ENCODE measurements at places on chromosomes 5 and 9.

- DNase-seq: no peak
Measured at GRCh38 chr9:93088656-93089015, 7.4 kb upstream of the CARD19 start.

- no peak for DNase-seq
Measured at GRCh38 chr5:132272311-132273210, 15.1 kb downstream of the PDLIM4 start.

- no peak for DNase-seq
Measured at GRCh38 chr5:119280380-119280779, 75.4 kb upstream of the TNFAIP8 start.

DNA sequence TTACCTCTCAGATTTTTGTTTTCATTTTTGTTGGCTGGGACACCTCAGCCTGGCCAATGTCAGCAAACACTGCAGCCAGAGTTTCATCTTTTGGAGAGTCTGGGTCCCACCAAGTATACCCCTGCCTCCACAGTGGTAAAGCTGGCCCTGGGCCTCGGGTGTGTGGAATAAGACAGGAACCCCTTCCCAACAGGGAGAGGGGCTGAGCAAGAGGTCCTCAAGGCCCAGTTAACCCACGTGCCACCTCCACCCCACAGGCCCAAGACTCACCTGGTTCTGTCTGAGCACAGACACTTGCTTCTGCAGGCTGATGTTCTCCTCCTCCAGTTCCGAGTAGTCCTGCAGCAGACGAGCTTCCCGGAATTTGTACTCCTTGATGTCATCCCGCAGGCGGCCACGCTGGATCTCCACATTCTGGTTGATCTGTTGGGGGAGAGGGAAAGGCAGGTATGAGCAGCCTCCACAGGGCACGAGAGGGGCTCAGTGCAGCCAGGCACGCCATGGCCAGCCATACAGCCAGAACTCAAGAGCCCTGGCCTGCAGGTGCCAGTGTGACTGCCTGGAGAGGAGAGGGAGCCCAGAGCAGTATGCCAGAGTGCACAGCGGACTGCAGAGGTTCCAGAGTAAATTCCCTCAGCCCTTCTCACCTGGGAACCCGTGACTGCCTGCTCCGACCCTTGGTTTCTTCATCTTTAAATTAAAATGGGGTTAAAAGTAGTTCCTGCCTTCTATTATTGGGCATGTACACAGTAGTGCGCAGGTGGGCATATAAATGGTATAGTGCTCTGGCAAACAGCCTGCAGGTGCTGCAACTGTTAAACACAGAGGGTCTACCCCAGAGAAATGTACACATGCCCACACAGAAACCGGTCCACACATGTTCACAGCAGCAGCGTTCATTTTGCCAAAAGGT, 42.0 kb downstream of the BICD2 start:
- DNase-seq: no peak

DNA sequence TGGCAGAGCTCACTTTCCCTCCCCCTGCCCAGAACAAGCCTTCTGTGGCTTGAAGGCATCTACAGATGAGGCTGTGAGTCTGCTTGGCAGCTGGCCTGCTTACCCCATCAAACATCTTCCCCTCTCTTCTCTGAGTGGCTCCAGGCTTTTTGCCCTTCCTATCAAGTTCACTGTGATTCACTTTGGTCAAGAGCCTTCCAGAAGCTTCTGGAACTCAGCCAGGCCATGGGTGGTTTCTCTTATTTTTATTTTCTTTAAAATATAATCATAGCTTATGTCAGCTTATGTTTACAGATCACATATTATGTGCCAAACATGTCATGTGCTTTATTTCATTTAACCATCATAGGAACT, 267.0 kb downstream of the SEC61B start:
- peak; percentile 14 for DNase-seq

All from mammary epithelial cell (primary cell).